HTR-8/SVneo (cell line): ENCODE measurements at places on chromosomes 11 and 22.
A peak's percentile ranks its signal among the peaks of the same experiment; 100 is the strongest.

DNA sequence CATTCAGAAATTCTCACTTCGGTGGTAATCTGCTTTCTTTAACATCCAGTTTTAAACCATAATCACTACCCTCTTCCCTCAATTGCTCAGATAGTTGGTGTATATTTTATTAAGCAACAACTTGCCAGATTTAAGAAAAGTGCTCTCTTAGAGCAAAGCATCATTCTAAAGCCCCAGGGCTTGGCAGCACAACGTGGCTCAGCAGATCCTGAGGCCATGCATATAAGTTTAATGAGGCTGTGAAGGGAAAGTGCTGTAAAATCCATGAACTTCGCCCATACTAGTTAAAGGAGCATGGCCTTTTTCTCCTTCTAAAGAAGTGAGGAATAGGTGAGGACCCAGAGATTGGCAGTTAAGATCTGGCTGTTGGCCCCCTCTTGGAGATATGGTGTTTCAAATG lies 482.3 kb upstream of the CCDC90B start:
- no peak for DNase-seq

DNA sequence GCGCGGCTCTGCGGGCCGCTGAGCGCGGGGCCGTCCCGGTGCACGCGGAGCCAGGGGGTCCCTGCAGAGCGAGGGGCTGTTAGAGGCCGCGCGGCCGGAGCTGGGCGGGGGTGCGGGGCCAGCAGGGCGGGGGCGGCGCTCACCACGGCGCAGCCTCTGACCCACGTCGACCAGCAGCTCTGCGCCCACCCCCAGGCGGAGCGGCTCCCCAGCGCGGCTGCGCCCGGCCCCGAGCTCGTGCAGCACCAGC lies 385 bp upstream of the SCO2 start:
- no peak for DNase-seq

DNA sequence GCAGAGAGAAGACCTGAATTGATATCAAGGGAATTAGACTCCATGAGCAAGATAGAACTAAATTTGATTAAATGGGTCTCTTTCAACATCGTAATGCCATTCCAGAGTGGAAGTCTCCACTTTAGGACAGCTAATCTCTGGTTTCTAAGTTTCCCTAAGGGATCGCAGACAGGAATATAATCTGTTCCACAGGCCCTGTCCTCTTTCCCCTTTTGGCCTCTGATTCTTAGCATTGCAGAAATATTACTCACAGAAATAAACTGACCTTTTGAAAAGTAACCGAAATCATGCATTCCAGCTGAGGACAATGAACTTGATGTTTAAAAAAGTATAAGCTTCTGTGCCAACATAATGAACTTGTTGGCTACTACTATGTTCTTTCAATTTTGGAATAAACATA lies 227.8 kb downstream of the ETS1 start:
- no peak for DNase-seq

- peak; percentile 71 for DNase-seq
Measured at GRCh38 chr11:12862696-12863469, 146.2 kb upstream of the RASSF10 start.

- no peak for DNase-seq
Measured at GRCh38 chr11:35667257-35667656, 4.7 kb downstream of the TRIM44 start.

GRCh38 chr11:59678813-59679165 lies 10.0 kb upstream of the PATL1 start:
- no peak for DNase-seq

DNA sequence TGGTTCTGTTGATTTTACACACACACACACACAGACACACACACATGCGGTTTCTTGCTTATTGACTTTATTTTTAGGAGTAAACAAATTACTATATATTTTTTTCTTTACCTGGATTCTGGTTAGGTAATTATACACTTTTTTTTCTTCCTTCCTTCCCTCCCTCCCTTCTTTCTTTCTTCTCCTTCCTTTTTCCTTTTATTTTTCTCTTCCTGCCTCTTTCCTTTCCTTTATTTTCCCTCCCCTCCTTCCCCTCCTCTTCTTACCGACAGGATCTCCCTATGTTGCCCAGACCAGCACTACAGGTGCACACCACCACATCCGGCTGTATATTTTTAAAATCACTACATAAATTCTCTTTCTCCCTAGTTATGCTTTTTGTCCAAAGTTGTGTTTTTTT lies 3.1 kb upstream of the SPDYC start:
- DNase-seq, result no peak

- DNase-seq, result peak; percentile 89
Measured at GRCh38 chr11:2178906-2179494, 7.4 kb upstream of the TH start.

DNA sequence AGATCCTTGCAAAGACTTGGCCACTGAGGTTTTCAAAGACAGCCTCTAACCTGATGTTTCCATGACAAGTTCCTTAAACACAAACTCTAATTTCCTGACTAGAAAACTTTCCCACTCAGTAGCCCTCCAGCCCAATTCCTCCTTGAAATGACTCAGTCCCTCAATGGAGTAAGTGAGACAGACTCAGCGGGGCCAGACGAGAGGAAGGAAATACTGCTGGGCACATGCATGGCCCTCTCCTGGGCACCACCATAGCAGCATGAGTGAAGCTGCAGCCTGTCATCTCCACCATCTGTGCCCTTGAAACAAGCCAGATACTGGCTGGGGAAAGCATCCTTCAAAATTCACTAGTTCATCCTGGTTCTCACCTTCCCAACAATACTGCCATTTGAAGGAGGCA lies 76.2 kb upstream of the GDPD4 start:
- DNase-seq, result no peak

GRCh38 chr11:132106096-132106982 lies 735.9 kb downstream of the NTM start:
- no peak for DNase-seq

GRCh38 chr11:67272327-67273259 lies 6.3 kb downstream of the GRK2 start:
- no peak for DNase-seq
